ENCODE measurements at places on chromosomes 7 and 10.

DNA sequence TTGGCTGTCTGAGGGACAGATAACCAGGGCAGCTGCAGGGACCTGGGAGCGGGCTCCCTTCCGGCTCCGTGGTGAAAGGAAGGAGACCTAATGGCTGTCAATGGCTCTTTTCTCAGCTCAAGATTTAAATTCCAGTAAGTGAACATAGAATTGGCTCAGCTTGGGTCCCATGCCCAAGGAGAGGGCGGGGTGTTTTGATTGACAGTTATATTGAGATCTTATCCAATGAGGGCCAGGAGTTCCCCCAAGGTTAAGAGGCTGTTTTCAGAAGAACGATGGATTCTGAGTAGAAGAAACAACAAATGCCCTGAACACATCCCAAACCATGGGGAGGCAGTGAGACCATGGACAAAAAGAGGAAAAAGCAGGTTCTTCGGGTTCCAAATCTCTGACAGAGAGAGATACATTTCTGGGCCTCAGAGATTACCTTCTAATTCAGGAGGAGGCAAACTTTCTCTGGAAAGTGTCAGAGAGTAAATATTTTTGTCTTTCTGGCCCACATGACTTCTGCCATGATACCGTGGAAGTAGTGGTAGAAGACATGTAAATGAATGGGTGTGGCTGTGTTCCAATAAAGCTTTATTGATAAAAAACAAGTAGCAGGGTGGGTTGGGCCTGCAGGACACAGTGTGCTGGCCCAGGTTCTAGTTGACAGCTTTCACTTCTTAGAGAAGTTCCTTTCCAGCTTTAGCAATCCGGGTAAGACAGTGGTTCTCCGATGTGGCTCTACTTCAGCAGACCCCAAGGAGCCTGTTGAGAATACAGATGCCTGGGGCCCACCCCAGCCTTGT lies 219.6 kb downstream of the RPS24 start:
- no peak for DNase-seq

GRCh38 chr7:24441314-24442027 lies 131.8 kb upstream of the PALS2 start:
- DNase-seq: no peak

- no peak for DNase-seq
These were observed 33.6 kb downstream of the ZEB1 start for GRCh38 chr10:31352436-31353226.

DNA sequence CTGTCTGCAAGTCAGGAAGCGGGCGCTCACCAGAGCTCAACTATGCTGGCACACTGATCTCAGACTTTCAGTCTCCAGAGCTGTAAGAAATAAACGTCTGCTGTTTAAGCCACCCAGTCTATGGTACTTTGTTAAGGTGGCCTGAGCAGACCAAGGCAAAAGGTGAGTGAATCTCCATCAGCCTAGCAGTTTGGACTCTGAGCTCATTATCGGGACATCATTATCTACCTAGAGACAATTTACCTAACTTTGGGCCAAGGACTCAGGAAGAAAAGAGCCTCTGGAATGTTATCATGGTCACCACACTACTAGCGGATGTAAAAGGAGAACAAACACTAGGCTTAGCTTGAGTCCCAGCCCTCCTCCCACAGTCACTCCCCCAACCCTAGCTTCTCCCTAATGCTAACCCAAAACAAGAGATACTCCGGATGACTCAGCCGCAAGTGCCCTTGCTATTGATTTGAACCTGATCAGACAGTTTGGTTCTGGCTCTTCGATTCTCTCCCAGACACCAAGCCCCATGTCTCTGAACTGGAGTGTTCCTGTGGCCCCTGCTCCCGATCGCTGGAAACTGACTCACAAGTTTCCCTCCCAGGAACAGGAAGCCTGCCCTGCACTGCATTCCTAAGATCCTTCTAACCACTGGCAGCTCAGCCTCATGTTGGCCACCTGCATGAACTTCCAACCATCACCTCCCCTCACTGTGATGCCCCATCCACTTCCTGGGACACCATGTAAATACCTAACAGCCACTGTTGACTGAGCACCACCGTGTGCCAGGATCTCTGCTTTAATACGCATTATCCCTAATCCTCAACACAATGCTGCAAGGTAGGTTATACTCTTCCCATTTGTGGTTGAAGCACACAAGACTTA lies 34.5 kb downstream of the CREB3L2 start:
- no peak for DNase-seq

GRCh38 chr7:2713370-2713769 lies 25.4 kb downstream of the AMZ1 start:
- no peak for DNase-seq

DNA sequence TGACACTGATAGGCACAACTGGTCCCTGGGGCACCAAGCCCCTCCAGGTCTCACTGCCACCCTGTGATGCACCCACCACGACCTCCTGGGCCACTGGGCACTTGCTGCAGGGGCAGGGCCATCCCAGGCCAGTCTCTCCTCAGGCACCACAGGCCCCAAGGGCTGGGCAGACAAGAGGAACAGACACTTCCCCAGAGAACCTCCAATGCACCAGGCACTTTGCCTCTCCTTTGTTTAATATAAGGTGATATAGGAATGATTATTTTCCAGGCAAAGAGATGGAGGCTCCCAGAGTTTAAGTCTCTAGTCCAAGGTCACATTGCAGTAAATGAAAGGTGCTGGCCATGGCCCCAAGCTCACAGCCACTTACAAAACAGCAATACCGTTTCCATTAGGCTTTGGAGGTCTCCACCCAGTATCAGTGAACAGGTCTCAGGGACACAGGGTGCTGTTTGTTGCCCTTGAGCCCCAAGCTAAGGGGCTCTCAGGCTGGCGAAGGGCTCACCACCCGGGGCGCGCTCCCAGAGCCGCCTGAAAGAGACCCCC lies 4.5 kb downstream of the DEPP1 start:
- no peak for DNase-seq

- no peak for DNase-seq
These were observed 14.2 kb downstream of the FBH1 start for GRCh38 chr10:5904227-5904626.

DNA sequence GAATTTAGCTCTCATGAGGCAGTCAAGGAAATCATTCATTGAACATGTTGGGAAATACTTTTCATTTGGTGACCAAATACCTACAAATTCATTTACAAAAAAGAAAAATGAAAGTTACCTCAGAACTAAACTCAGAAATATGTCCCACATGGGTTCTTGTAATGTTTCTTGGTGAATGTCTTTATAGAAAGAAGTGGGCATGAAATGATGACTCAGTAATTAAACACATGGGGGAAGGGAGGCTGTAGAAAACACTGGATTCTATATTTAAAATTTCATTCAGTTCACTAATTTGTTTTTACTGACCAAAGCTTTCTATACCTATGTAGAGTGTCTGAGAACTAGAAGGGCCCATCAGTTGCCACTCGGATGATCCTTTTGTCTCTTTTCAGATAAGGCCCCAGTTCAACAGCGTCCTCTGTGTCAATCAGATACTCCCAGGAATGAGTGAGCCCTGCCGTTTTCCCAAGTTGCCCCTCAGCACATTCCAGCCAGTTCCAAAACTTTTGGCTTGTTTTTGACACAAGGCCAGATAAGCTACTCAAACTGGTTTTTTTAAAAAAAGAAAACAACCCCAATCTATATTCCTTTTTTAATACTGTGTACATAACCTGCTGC lies 49.3 kb upstream of the AGBL3 start:
- no peak for DNase-seq

DNA sequence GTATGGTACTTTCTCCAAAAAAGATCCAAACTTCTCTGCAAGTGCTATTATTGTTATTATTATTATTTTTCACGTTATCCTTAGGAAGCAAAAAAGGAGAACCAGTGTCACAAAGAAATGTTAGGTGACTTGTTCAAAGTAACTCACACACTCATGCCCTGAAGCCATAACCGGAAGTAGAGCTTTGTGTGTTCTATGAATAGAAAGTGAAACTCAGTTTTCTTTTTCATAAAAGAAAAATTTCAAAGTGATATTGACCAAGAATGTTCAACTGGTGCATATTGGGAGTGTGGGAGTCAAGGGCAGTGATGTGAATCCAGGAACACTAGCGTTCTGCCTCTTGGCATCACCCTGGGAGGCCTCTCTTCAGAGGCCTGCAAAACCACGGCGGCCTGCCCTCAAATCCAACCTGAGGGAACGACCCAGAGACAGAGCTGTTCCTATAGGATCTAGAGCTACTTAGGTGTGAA lies 106.1 kb downstream of the PRKCQ start:
- no peak for DNase-seq

DNA sequence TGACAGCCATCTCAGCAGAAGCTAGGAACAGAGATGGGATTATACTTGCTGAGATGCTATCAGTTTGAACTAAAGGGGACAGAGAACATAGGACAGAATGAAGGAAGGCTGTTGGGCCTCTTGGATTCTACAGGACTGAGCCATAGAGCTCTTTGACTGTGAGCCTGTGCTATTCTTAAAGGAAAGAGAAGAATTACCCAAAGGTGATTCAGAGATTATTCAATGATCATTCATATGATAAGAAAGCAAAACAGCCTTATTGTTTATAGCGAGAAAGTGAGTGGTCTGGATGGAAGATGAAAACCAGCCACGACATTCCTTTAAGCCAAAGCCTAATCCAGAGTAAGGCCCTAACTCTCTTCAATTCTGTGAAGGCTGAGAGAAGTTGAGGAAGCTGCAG lies 69.7 kb upstream of the NEUROD6 start:
- DNase-seq: no peak

DNA sequence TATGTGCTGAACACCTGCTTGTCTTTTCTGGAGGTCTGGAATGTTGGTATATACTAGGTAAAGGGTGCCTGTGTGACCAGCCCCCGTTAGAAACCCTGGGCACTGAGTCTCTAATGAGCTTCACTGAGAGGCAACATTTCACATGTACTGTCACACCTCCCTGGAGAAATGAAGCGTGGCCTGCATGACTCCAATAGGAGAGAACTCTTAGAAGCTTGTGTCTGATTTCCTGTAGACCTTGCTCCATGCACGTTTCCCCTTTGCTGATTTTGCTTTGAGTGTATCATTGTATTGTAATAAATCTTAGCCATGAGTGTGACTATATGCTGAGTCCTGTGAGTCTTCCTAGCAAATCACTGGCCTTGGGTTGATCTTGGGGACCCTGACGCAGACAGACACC lies 82.8 kb downstream of the PPP1R3C start:
- DNase-seq: no peak

- no peak for DNase-seq
These were observed 2.0 kb downstream of the ANKRD2 start for GRCh38 chr10:97574374-97575126.

DNA sequence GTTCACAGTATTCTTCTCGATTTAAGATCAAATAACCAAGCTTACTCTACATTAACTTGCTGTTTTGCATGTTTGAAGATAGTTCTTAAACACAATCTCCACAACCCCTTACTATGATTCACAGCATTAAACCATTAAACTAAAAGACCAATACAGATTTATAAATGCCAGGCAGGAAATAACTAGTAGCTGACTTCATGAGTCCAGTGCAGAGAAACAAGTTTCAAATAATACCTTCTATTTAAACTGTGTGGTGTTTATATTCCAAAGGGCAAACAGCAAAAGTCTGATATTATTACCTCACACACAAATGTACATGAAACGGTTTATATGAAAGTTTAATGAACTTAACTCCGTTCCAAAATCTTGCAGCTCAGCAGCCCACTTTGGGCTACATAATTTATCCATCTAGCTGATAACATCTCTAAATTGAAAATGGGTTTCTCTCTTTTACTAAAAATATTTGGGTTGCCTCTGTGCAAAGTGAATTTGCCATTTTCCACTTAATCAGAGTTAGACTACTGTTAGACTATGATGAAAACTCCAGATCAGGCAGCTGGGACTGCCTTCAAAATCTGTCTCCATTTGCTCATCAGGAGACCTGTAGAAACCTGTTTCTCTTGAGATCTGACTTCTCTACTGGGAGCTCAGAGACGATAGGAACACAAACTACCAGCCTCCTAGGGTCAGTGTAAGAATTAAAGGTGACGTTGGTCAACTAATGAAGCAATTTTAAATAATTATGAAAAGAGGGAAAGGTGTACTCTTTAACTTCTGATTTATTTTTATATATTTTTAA lies 287.3 kb downstream of the FZD1 start:
- DNase-seq: no peak

DNA sequence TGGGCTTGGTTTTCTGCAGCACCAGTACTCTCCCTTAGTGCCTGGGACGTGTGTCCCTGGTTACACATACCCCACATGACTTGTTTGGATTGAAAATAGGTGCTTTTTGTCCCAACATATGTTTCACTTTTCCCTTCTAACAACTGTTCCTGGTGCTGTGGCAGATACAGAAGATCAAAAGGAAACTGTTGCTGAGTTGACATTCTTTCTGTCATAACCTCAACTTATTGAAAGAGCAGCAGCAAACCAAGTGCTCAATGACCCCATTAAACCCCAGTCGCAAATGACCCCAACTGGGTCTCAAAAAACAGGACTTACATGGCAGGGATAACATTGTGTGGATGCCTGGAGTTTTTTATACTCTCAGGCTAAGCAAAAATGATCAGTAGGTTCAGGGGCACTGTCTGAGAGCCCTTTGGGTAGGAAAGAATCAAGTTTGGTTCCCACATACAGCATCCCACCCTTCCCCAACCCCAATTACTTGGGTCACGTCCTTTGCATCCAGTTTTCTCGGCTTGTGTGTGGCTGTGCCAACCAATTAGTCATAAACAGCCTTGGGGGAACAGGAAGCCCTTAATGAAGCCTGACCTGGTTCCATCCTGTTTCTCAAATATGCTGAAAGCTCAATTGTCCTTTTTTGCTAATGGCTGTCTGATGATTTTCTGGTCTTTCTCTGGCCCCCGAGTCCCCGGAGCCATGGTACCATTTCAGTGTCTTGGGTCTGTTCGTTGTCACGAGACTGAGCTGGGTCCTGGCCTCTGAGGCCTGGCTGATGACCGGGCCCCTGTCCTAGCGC lies 4.9 kb downstream of the HKDC1 start:
- DNase-seq: no peak

GRCh38 chr10:132272231-132272971 lies 35.3 kb downstream of the STK32C start:
- no peak for DNase-seq

GRCh38 chr7:54967377-54967776 lies 51.4 kb upstream of the EGFR start:
- DNase-seq: no peak

DNA sequence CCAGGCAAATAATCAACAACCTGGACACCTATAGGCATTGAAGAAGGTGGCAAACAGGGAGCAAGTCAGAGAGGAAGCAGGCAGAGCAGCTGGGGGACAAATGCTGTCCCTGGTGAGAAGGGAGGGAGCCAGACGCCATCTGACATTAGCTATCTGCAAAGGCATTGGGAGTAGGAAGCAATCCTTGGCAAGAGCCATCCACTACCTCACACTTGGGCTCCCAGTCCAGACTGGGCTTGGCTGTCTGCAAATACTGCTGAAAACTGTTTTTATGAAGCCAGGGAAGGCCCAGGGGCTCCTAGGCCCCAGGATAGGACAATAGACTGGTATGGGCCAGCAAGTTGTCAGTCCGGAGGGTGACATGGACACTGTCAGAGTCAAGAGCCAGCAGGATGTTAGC lies 132.5 kb downstream of the SORBS1 start:
- no peak for DNase-seq

All from stimulated activated CD4-positive, alpha-beta T cell treated with anti-CD3 and anti-CD28 coated beads, Interleukin-1b, Interleukin-23, amount 100 ng/mL, for 1 hour (primary cell).